ENCODE measurements at places on chromosomes 11 and 22.

DNA sequence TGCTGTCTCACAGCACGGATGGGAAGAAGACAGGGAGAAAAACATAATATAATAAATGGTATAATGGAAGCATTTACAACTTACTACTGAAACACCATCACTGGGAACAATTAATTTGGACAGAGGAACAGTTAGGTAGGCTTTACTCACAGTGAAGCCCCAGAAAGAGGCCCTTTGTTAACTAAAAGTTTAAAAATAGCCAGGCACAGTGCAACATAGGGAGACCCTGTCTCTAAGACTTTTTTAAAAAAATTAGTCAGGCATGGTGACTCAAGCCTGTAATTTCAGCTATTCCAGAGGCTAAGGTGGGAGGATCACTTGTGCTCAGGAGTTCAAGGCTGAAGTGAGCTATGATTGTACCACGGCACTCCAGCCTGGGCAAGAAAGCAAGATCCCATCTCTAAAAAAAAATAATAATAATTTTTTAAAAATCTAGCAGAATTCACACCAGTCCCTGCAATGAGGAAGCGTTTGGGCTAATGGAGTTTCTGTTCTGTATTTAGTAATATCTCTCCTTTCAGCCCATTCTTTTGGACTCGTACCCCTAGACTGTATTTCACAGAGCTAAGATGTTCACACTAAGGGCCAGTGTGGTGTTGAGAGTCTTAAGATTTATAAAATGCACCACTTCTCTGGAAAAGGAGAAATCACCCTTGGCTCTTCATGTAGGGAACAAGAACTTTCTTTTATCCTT lies 275.5 kb downstream of the SOX6 start:
- no peak for DNase-seq

DNA sequence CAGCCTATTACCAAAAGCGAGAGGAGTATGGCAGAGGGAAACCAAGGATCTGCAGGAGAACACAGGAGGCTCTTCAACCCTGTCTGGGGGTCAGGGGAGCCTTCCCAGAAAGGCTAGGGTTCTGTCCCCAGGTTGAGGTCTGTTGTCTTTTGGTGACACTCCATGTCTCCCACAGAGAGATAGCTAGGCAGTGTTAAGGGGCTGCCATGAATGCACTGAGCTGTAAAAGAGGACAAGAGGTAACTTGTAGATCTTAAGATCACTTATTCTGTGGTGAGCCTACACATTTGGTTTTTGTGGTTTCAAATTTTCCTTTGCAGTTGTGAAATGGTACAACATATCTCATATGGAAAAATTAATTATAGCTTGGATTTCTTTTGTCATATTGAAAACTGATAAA lies 6.0 kb upstream of the ACER3 start:
- DNase-seq = no peak

- DNase-seq = no peak
Measured at GRCh38 chr11:87366346-87366745, 328.6 kb downstream of the TMEM135 start.

DNA sequence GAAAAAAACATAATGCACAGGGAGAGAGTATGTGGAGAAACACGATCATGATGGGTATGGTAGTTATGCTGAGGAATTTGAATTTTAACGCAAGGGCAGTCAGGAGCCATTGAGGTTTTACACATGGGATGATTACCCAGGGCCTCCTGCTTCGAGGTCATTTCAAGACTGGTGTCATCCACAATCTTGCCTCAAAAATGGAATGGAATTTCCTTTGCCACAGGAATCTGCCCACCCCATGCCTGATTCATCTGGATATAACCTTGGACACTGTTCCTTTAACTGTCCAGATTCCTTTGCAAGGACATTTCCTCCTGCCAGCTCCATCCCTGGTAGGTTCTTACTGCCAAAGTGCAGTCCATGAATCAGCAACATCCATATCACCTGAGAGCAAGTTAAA lies 655.9 kb upstream of the TENM4 start:
- DNase-seq = no peak

DNA sequence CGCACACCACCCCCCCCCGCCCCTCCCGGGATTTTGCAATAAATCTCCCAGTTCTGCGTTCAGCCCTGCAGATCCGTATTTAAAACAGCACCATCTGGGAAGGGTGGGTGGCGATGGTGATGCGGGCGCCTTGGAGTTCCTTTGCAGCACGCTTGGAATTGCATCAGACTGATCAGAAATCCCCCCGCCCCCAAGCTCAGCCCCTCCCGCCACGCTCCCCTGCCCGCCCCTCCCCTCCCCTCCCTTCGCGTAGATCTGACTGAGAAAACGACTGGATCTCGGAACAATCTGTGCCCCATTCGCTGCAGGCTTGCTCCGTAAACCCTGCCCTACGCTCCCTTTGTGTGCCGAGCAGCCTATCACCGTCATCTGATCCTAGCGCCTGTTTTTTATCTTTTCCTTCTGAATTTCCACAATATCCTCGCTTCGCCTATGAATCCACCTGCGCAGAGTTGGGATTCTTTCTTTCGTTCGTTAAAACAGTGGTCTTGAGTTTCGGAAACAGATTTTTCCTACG lies 18.1 kb upstream of the BDNF start:
- DNase-seq = no peak

- no peak for DNase-seq
Measured at GRCh38 chr22:31497148-31497938, 1.0 kb downstream of the SFI1 start.

Measured in Panc1 (cell line).